ENCODE measurements at places on chromosomes 7 and 10.

- no peak overlapping the region for H3K27ac ChIP-seq
- no peaks in the 10 kb centered on the region for H3K4me1 ChIP-seq
- H3K27me3 ChIP-seq: no peaks in the 10 kb centered on the region
- no peak for DNase-seq
- no peak overlapping the region for H3K4me3 ChIP-seq
These were observed 60.3 kb downstream of the COBL start for GRCh38 chr7:51256209-51256781.

DNA sequence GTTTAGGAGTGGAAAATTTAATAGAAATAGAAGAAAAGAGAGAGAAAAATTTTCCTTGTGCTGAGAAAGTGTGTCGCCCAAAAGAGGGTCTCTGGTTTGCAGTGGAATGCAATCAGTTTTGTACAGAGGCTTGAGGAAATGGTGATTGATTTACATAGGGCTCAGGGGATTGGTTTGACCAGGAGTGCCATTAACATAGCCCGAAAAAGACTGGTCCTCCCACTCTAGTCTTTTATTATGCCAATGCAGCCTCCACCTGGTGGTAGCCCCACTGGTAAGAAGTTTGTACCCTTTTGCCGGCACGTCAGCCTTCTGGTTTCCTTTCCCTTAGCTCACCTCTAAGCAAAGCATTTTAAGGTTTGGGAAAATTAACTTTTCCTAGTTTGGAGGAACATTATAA, 885.3 kb downstream of the XPNPEP1 start:
- no peaks in the 10 kb centered on the region for H3K27me3 ChIP-seq
- H3K4me3 ChIP-seq: no peak overlapping the region
- H3K4me1 ChIP-seq: no peaks in the 10 kb centered on the region

GRCh38 chr10:130111852-130112180, 1.2 kb upstream of the C10orf143 start:
- no peak for DNase-seq
- H3K27ac ChIP-seq: peak overlapping the region; percentile 95
- H3K4me1 ChIP-seq: peaks cover 8% of the 10 kb centered on the region
- peak overlapping the region; percentile 74 for H3K4me3 ChIP-seq

- H3K36me3 ChIP-seq: no peaks in the 10 kb centered on the region
- H3K27ac ChIP-seq: no peak overlapping the region
- H3K27me3 ChIP-seq: no peaks in the 10 kb centered on the region
These were observed 330.5 kb downstream of the DNAJB6 start for GRCh38 chr7:157667261-157667660.

- H3K4me1 ChIP-seq: peaks cover 21% of the 10 kb centered on the region
- peaks cover 35% of the 10 kb centered on the region for H3K36me3 ChIP-seq
- H3K4me3 ChIP-seq: peak overlapping the region; percentile 70
These were observed 772 bp downstream of the PRDX3 start for GRCh38 chr10:119177708-119178371.

- H3K4me3 ChIP-seq: no peak overlapping the region
- H3K27ac ChIP-seq: no peak overlapping the region
- H3K27me3 ChIP-seq: no peaks in the 10 kb centered on the region
These were observed 647.5 kb upstream of the IGFBP3 start for GRCh38 chr7:46568420-46569132.

- no peaks in the 10 kb centered on the region for H3K4me1 ChIP-seq
- no peak for DNase-seq
- H3K4me3 ChIP-seq: no peak overlapping the region
- H3K27ac ChIP-seq: no peak overlapping the region
These were observed 6.4 kb downstream of the IGFBP1 start for GRCh38 chr7:45894665-45895062.
